ENCODE measurements at places on chromosomes 1 and 21.

DNA sequence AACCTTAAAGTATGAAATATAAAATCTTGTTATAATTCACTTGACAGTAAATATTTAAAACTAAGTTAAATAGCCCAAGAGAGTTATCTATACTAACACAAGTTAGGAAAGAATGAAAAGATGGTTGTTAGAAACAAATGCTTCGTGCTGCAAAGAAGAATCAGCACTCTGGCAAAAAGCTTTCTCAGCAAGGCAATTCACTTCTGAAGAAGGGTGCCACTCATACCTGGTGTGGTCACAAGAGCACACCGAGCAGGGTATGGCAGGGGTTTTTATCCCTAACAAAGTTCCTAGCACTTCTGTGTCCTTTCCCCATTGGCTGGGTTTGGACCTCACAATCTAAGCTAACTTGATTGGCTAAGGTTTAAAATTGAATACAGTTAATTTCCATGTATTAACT, 121.0 kb downstream of the MAGI3 start:
- DNase-seq, result no peak

- no peak for DNase-seq
Observed at GRCh38 chr1:118535901-118536300, 350.9 kb upstream of the SPAG17 start.

DNA sequence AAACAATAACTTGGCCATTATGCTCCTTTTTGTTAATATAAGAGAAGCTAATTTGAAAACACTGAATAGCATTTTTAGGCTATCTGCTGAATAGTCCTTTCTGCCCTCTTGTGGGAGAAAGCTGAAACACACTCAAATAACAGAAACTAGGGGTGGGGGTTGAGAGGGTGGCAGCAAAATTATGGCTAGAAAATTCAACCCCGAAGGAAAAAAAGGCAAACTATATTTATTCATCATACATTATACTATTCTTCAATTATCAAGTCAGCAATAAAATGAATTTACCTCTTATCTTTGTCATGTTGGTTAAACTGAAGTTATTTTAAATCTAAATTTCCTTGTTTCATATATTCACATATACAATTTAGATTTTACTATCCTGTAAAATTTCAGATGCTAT, 255.9 kb downstream of the FAF1 start:
- no peak for DNase-seq

DNA sequence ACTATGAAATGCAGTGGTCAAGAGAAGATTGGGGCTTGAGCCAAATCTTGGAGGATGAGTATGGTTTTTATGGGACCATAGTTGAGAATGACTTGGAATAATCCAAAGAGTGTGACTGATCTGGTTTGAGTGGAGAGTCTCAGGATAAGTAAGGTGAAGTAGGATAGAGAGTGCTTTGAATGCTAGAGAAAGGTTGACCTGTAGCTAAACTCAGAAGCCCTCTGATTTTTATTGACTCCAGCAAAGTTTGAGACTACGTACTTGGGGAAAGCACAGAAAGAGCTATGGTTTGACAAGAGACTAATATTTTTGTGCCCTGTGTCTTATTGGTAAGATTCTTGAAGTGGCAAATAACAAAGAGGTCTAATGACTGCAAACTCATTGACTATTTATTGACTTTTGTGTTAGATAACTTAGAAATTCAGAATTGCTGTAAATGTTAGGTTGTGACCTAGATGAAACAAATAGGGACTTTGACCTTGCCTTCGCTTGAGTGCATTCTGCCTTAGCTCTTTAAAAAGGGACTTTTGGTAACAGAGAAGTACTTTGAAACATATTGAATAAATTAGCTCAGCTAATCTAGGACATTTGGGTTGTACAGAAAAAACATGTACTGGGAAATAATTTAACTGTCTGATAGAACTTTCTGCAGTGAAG, 35.1 kb downstream of the UAP1 start:
- no peak for DNase-seq

DNA sequence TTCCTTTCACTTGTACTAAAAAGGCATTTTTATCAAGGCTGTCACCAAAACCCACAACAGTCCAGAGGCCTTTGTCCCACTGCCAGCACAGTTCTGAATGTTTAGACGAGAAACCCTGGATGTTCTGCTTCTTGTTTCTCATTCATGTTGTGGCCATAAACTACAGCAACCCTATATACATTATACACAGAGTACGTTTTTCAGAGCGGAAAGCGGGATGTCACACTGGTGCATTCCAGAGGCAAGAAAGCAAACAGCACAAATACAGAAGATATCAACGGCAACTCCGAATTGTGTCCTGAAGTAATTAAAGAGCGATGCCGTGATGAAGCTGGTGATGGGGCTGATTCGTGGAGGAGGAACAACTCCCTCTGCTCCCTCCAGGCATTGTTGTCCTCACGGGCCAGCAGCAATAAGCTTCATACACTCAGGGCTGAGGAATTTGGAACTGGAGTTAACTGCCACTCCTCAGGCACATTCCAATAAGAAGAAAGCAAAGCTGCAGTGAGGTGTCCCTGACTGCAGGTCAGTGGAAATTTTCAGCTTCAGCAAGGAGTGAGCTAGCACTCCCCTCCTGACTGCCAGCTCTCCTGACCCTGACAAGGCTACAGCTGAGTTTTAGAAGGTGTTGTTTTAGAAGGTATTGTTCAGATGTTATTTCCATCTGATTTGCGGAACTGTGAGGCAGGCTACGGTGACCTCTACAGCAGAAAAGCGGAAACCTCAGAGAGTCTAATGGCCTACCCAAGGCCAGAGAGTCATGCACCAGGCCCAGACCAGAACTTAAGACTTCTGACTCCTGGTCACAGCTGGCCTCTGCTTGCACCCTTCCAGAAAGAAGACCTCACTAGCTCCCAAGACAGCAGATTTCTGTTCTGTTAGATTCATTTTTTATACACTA, 149.0 kb downstream of the TGFBR3 start:
- DNase-seq, result no peak

- no peak for DNase-seq
Observed at GRCh38 chr1:213564215-213564659, 423.5 kb upstream of the PROX1 start.

DNA sequence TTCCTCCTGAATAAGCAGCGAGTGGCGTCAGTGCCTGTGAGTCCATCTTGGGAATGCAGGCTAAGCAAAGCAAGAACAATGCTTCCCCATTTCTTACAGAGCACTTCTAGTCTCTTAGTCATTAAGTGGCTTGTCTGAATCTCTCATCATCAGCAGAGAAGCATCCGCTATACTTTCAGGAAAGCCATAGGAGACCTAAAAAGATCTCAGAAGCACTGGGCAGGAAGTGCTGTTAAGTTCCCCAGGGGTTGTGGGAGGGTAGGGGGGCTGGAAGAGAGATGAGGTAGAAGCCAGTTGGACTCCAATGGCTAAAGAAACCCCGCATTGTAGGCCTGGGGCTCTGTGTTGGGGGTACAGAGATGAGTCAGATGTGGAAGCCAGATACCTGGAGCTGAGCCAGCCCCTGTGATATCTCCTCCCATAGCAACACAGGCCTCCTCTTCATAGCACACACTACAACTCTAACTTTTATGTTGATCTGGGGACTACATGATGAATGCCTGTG, 44.9 kb downstream of the SYT6 start:
- DNase-seq, result peak; percentile 12

GRCh38 chr1:30966690-30967369, 58.3 kb upstream of the SDC3 start:
- no peak for DNase-seq

- no peak for DNase-seq
Observed at GRCh38 chr1:212225871-212226302, 59.3 kb upstream of the PPP2R5A start.

DNA sequence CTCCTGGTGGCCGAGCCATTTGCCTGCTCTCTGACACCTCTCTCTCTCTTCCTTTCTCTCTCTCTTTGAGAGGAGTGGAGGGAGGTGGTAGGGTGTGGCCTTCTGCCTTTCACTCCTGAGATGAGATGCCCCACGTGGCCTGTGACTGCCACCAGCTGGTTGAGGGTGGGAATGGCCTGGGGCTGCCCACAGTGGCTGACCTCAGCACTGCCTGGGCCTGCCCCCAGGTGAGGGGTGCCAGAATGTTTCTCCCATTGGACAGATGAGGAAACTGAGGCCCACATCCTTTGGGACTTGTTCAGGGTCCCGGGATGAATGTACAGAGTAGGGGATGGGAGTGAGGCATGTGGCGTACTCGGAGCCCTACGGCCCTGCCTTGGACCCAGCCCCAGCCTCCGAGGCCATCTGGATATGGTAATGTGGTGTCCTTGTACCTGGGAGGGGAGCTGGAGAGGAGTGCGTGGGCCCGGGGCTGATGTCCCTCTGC, 12.7 kb upstream of the C1orf167 start:
- DNase-seq, result peak; percentile 6

DNA sequence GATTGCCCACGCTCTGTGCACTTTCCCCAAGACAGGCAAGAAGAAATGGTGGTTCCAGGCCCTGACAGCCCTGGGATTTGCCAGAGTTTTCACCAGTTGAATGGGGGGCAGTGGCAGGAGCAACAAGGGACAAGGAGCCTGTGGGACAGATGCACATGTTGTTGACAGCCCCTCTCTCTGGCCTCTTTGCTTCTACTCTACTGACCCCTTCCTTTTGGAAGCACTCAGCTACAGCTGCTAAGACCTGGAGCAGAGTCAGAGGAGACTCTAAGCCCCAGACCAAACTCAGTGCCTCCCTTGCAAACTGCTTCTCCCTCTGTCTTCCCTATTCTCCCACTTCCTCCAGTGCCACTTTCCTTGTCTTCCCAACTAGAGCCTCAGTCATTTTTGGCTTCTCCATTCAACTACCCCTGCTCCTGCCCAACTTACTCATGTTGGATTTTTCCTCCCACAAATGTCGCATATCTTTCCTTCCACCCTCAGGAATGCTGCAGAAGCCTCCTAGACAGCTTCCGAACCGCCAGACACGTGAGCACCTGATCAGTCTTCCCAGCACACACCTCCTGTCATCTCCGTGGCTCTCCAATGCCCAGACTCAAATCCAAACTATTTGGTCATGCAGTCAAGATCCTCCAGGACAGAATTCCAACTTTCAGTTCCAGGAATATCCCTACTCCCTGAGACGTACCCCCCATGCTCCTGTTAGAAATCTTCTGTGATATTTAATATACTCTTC, 9.1 kb downstream of the INKA2 start:
- DNase-seq, result no peak

DNA sequence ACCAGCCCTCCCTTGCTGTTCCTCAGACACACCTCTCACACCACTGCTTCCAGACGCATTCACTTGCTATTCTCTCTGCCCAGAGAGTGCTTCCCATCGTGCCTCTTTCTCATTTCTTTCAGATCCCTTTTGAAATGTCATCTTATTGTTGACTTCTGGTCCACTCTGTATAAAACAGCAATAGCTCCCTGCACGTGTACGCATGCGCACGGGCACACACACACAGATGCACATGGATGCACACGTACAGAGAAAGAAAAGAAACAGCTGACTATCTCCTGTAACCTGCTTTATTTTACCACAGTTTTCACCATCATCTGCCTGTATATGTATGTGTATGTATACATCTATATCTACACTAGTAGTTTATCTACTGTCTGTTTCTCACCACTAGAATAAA, 285.9 kb upstream of the NR5A2 start:
- DNase-seq, result no peak

GRCh38 chr1:55712148-55712547, 497.0 kb upstream of the USP24 start:
- no peak for DNase-seq

DNA sequence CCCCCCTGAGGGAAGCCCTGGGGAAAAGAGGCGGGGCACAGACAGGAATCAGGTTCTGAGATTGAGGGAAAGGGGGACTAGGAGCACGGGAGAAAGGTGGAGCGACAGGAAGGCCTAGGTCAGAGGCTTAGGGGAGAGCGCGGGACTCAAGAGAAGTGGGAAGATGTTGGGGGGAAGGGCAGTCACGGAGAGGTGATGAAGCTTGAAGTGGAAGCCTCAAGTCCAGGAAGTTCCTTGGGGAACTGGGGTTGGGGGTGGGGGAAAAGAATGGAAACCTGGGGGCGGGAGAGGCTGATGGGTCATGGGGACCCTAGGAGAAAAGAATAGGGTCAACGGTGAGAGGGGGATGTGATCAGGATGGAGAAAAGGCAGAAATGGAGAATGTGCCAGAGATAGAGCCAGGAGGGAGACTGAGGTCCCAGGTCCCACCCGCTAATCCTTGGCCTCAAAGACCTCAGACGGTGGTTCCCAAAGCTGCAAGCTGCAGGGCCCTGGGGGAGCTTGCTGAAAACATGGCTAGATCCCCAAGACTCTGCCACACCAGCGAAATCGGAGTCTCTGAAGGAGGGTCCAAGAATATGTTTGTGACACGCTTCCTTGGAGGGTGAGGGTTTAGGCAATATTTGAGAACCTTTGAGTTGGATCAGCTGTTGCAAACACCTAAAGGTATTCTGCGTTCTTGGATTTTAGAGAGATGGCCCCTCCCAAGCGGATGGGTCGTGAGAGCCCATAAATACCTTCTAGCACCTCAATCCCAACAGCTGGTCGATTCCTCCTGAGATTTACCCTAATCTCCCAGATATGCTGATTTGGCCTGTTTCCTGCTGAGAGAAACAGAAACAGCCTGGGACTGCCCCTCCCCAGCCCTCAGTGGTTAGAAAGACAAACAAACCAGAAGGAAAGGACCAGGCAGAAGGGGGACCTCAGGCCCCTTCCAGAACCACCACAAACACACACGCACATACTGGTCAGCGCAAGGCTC, 3.6 kb downstream of the C1orf232 start:
- DNase-seq, result no peak

- DNase-seq, result no peak
Observed at GRCh38 chr1:53327182-53327913, 522 bp downstream of the LRP8 start.

- DNase-seq, result peak; percentile 56
Observed at GRCh38 chr21:36075171-36075570, 5.3 kb downstream of the CBR1 start.

- peak; percentile 26 for DNase-seq
Observed at GRCh38 chr1:30085811-30086770, 637.3 kb downstream of the MATN1 start.

DNA sequence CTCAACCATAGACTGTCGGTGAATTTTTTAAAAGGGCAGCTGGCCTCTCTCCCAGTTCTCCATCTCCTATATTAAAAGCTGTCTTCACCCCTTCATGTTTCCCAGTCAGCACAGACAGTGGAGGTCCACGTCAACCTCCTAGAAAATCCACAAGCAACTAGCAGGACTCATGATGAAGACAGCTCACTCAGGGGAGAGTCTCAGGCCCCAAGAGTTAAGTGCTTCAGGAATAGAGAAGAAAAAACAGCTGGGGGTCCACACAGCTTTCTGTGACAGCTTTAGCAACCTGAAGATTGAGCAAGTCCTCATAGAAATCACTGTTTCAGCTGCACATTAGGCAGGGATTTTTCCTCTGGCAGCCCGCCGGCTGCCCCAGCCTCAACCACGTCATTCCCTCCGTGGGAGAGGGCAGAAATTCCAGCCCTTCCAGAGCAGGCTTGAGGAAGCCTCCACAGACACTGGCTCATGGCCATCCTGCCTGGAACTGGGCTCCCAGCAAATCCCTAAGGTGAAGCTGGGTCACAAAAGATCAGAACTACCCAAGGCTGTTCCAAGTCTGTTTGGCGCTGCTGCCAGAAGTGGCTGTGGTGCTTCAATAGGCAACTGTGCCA, 15.2 kb downstream of the GPR161 start:
- peak; percentile 9 for DNase-seq

- DNase-seq, result no peak
Observed at GRCh38 chr1:18537386-18538306, 56.9 kb downstream of the KLHDC7A start.

- DNase-seq, result no peak
Observed at GRCh38 chr1:6259491-6260362, 1.2 kb downstream of the GPR153 start.

- no peak for DNase-seq
Observed at GRCh38 chr1:229664133-229664689, 38.2 kb downstream of the URB2 start.

GRCh38 chr21:28144653-28145052, 848.0 kb downstream of the LTN1 start:
- DNase-seq, result no peak
